ENCODE measurements at places on chromosomes 6 and 20.
A peak's percentile ranks its signal among the peaks of the same experiment; 100 is the strongest.

- no peak for DNase-seq
These were observed 13.9 kb downstream of the RAMACL start for GRCh38 chr6:166572370-166573261.

DNA sequence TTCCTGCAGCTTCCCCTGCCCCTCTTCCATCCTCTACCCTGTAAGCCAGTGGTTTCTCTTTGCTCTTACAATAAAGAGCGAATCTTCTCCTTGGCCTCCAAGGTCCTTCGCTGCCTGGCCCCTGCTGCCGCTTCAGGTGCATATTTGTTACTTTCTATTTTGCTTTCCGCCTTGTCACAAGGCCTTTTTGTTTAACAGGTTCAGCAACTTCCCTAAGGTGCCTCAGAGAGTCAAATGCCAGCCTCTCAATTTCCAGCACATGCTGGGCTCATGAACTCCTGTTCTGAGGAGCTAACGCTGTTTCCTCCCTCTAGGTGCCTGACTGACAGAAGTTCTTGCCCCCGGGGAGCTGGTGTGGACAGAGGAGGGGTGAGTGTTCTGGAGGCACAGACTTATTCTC lies 42.4 kb upstream of the EPB41L1 start:
- DNase-seq, result no peak

- no peak for DNase-seq
These were observed 61.4 kb downstream of the PDSS2 start for GRCh38 chr6:107398001-107398400.

DNA sequence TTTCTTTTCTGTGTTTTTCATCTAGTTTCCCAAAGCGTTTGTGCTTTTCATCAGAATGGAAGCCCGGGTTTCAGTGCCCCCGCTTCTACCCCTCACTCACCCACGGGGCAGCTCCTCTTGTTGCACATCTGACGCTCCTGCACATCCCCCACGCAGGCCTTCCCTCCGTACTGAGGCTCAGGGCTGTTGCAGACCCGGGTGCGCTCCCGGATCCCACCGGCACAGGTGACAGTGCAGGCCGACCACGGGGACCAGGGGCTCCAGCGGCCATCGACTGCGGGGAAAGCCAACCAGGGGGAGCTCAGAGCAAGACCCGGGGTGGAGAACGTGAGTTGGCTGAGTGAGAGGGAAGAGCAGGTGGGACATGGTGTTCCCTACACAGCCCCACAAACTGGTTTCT lies 19.0 kb downstream of the THBS2 start:
- no peak for DNase-seq

DNA sequence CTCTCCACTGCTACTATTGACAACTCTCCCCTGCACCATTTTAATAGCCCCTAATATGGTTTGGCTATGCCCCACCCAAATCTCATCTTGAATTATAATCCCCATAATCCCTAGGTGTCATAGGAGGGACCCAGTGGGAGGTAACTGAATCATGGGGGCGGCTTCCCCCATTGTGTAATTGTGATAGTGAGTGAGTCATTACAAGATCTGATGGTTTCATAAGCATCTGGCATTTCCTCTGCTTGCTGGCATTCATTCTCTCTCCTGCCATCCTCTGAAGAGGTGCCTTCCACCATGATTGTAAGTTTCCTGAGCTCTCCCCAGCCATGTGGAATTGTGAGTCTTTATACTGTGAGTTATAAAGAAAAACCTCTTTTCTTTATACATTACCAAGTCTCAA lies 74.1 kb upstream of the TCF21 start:
- no peak for DNase-seq

GRCh38 chr6:16274885-16275589 lies 36.6 kb downstream of the GMPR start:
- DNase-seq, result no peak

- no peak for DNase-seq
These were observed 696 bp upstream of the SUPT3H start for GRCh38 chr6:45378334-45378926.

- peak; percentile 78 for DNase-seq
These were observed 1.2 kb downstream of the FOXO3 start for GRCh38 chr6:108561742-108562502.

DNA sequence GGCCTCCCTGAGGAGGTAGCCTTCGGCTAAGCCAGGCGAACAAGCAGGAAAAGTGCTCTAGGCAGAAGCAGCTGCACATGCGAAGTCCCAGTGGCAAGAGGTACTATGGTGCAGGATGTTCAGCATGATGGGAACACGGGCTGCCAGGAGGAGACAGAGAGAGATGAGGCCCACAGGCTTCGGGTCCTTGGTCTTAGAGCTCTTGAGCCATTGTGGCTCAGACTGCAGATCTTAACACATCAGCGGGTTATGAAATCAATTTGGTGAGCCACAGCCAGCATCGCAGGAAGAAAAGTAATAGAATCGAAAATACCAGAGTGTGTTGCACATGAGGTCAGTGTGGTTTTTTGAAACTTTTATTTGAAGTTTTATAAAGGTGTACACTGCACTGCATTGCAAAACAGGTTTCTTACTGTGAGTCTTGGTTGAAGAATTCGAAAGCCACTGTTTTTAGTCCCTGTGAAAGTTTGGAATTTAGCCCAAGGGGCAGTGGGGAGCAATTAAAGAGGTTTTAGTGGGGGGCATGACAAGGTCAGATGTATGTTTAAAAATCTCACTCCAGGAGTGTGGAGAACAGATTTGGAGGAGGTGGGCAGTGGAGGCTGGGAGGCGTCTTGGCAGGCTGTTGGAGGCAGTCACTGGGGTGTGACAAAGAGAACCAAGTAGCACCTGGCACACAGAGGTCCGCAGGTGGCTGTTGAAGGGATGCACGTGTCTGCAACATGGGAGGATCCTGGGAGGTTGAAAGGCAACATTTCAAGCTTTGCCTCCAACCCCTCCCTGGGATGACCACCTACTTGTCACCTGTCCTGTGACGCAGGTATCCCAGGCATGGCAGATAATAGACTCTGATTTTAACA lies 69.3 kb downstream of the EYA2 start:
- no peak for DNase-seq

GRCh38 chr6:34066772-34067770 lies 78.8 kb downstream of the GRM4 start:
- no peak for DNase-seq

DNA sequence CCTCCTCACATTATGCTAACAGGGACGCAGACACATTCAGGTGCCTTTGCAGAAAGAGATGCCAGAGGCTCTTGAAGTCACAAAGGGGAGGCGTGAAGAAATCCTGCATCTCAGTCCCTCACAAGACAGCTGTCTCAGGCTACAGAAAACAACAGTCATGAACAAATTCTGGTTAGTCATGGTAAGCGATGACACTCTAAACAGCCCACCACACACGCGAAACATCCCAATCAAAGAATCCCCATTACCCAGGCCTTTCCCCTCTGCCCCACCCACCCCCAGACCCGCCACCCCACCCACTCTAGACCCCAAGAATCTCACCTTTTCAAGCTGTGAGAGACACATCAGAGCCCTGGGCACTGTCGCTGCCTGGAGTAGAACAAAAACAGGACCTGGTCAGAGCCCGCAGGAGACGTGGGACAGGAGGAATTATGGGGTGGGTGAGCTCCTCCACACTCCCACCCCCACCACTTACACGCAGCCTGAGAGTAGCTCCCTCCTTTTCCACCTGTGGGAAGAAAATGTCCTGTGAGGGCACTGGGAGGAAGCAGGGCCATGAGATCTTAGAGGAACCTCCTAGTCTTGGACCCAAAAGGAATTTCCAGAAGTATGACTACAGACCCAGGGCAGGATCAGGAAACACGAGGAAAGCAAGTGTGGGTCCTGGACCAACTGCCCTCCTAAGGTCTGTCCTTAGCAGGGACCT lies 2.7 kb downstream of the HLA-B start:
- DNase-seq, result no peak

GRCh38 chr6:42281570-42281969 lies 63.9 kb upstream of the MRPS10 start:
- DNase-seq, result no peak

DNA sequence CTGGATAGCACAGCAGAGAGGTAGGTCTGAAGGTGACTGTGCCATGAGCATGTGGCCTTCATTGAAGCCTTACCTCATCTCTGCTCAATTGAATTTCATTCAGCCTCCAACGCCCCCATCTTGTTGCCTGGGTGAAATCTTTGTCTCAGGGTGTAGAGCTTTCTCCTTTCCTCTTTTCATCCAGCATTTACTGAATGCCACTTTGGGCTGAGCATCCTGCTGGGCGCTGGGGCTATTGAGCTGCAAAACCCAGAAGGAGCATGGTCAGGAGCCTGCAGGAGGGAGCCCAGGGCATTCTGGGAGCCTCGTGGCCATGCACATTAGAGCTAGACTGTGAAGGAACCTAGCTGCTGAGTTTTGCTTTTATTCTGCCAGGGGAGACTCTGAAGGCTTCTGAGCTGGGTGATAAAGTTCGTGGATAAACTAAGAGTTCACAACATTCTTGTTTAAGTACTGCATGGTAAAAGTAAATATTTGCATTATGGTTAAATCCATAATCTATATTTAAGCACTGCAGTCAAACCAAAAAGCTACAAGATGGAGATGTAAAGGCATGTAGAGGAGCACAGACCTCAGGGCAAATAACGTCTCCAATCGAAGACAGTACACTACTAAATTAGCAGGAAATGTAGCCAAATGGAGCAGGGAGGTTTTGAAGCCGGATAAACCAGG lies 13.2 kb upstream of the ASXL1 start:
- no peak for DNase-seq

GRCh38 chr20:53205046-53205445 lies 232.9 kb downstream of the TSHZ2 start:
- DNase-seq, result no peak

- no peak for DNase-seq
These were observed 134.8 kb upstream of the INSM1 start for GRCh38 chr20:20233041-20233514.

DNA sequence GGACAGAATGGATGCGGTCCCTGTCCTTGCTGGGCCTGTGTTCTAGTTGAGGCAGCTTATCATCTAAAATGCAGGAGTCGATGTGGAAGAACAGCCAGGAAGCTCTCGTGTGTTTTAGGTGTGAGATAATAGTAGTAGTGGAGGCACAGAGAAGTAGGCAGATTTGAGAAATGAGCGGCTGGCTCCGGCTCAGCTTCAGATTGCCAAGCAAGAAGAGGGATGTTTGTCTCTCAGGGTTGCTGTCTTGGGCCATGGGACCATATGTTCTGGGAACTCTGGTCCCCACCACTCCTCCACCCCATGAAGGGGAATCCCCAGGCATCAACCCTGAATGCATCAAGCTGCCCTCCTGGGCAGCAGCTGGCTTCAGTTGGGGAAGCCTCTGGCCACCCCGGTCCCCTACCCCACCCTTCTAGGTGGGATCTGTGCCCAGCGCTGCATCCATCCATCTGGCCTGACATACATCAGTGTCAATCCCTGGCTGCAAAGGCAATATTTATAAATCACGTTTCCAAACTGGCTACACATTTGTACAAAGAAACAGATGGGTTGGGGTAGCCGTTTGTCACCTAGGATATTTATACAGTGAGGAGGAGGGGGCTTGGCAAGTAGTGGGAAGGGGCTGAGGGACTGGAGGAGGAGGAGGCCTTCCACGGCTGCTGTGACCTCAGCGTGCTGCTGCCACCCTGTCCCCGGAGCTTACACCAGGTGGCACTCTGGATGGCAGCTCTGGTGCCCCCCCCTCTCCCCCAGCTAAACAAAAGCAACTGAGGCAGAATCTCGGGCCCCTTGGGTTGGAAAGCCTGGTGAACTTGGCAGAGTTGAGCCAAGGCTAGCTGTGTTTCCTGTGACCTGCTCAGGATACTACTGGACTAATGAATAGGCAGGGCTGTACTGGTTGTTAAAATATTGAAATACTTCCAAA lies 64.4 kb downstream of the CD40 start:
- no peak for DNase-seq

DNA sequence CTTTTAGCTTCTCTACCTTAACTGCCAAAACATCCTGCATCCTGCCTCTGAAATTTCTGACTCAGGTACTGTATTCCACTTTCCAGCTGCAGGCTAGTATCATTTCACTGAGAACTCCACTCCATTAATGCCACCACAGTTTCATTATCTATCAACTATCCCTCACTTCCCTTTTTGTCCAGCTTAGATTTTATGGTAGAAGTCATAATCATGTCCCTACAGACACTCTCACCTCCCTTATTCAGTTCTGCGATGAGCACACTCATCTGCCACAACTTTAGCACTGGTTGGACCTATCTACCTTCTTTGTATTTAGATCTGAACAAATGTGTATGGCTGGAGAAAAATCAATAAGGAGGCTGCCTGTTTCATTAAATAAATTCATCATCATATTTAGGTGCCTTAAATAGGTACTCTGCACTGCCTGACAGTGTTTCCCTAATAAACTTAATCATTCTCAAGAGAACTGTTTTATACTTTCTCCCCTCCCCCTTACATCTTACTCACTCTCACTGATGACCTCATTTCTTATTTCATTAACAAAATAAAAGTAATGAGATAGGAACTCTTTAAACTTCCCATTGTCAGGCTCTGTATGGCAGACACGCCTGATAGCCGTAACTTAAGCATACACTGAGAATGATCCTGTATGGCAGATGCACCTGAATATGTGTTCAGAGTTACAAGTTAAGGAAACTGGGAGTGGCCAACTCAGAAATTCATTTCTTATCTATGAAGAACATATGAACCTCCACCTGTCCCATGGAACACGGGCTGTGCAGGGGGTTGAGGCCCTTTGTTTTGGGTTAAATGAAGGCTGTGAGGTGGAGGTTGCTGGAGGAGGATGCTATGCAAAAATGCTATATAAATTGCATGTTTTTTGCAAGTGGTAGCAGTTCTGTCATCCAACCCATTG lies 95.3 kb upstream of the MAN1A1 start:
- peak; percentile 36 for DNase-seq

DNA sequence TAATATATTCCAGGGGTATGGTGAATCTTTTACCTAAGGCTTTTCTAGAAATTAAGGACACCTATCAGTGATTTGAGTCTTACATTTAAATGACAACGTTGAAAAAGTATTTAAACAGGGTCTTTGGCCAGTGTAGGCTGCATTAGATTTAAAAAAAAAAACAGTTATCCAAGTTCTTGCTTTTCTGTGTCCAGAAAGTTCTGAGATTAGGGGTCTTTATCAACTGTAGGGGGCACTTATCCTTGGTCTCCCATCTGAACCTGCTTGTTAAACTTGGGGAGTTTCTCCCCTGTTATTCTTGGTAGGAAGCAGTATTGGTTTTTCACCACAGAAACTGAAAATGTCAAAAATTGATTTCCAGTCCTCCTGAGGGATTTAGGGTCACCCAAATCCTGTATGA lies 155.9 kb upstream of the ZNF217 start:
- no peak for DNase-seq

Measured in hematopoietic multipotent progenitor cell treated with erythropoietin and hydrocortisone succinate and interleukin-3 and kit ligand, for 17 days (in vitro differentiated cells).